ENCODE measurements at places on chromosomes 5 and 9.

GRCh38 chr9:125240649-125240999, 519 bp downstream of the HSPA5 start:
- no peak for DNase-seq

- no peak for DNase-seq
These were observed 1.0 kb downstream of the AGTPBP1 start for GRCh38 chr9:85740787-85741094.

GRCh38 chr5:26690511-26690910, 347.9 kb downstream of the CDH9 start:
- no peak for DNase-seq

GRCh38 chr5:31743678-31744077, 104.7 kb downstream of the PDZD2 start:
- no peak for DNase-seq

GRCh38 chr9:97322105-97322504, 14.6 kb downstream of the CCDC180 start:
- DNase-seq = no peak

DNA sequence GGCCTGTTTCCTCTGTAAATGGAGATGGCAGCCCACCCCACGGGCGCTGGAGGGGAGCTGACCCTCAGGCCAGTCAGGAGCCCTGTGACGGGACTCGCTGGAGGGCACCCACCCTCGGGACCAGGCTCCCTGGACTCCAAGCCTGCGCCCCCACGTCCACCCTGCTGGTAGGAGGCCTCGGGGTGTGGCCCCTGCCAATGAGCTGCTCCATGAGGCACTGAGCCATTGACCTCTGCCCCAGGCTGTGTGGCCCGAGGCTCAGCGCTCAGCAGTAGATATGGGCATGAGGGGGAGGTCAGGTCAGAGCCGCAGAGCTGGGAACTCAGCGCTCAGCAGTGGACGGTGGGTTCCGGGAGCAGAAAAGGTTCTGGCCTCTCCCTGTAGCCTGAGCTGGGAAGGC, 52.3 kb upstream of the EGFL7 start:
- no peak for DNase-seq

GRCh38 chr5:24633715-24634325, 11.0 kb downstream of the CDH10 start:
- DNase-seq = no peak

DNA sequence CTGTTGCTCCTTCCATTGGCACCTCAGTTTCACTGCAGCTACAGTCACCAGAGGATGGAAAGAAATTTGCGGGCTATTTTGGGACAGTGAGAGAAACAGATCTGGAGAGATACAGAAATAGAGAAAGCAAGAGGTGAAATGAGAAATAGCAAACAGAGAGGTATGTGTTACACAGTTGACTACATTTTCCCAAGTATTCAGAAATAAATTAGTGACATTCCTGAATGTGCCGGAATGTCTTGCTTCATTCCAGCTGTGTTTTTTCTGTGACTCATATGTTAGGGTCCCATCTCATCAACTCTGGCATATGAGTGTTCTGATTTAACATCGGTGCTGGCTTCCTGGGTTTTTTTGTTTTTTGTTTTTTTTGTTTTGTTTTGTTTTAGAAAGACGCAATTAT, 63.8 kb upstream of the ZNF462 start:
- DNase-seq = no peak

- DNase-seq = no peak
These were observed 167.1 kb downstream of the PAM start for GRCh38 chr5:102922111-102922720.

- DNase-seq = no peak
These were observed 300.5 kb downstream of the ARL15 start for GRCh38 chr5:54009828-54010227.

- DNase-seq = no peak
These were observed 9.0 kb downstream of the GPR150 start for GRCh38 chr5:95628933-95629332.

GRCh38 chr5:115179394-115180164, 9.9 kb upstream of the TRIM36 start:
- DNase-seq = no peak

GRCh38 chr5:59506285-59506877, 387.1 kb downstream of the PDE4D start:
- DNase-seq = no peak

DNA sequence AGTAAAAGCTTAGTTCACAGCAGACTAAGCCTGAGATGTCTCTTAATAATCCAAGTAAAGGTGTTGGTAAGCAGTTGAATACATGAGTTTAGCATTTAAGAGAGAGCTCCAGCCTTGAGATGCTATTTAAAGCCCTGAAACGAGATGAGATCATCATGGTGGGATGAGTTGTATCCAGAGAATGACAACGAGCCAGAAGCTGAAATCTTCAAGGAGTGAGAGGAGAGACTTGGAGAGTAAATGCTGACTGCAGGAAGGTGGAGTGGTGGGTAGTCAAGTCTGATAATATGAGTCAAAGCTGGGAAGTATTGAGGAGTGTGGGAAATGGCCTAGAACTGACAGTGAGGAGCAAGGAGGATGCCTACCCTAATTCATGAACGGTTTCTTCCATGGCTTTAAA, 53.7 kb downstream of the PLAC8L1 start:
- DNase-seq = no peak

DNA sequence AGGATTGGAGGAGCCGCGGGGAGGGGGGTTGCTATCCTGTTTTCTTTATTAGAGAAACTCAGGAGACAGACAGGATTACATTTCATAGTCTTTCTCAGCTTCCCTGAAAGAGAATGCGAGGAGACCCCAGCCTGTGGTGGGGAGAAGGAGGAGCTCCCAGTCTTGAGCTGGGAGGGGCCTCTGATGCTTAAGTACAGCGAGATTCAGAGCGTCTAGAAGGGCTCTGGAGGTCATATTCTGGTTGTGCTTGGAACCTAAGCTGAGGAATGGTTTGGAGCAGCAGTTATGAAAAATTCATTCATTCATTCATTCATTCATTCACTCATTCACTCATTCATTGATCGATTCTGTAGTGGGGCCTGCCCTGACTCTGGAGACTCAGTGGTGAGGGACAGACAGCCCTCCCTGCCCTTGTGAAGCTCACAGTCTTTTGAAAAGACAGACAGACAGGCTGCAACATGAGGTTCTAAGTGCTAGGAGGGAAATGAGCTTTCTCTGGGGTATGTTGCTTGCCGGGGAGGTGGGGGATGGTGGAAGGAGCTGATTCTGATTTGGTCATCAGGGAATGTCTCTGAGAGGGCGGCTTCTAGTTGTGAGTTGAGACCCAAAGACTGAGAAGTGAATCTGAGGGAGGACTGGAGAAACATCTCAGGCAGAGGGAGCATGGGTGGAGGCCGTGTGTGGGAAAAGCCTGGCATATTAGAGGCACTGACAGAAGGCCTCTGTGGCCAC, 2.5 kb upstream of the SPRY4 start:
- no peak for DNase-seq

GRCh38 chr5:142746532-142747433, 23.4 kb upstream of the ARHGAP26 start:
- no peak for DNase-seq

DNA sequence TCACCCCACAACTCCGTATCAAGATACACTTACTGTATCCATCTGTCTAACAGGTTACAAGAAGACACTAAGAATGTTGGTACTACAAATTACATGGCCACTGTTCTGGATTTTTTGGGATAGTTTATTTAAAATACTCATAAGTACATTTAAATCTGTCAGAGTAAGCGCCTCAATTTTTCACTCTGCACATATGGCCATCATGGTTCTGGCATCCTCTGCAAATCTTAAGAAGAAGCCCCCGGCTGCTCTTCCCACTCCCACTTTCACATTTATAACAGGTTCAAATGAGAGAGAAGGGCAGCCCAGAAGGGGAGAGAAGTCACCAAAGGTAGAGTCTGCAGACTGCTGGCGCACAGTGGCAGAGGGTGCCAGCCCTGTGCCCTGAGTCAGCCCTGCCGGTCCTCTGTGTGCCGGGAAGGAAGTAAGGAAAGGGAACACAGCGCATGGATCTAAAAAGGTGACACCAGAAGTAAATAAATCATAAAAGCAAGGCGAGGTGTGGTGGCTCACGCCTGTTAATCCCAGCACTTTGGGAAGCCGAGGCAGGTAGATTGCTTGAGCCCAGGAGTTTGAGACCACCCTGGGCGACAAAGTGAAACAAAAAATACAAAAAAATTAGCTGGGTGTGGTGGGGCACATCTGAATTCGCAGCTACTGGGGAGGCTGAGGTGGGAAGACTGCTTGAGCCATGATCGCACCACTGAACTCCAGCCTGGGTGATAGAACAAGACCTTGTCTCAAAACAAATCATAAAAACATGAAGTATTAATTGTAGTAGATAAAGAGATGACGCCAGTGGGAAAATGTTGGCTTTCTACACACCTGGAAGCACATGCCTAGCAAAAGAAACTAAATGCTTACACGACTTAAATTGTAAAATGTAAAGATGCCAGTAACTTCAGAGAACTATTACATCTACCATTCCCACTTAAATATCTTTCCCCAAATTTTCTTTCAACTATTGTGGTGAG, 30.0 kb downstream of the RNF130 start:
- DNase-seq = no peak

DNA sequence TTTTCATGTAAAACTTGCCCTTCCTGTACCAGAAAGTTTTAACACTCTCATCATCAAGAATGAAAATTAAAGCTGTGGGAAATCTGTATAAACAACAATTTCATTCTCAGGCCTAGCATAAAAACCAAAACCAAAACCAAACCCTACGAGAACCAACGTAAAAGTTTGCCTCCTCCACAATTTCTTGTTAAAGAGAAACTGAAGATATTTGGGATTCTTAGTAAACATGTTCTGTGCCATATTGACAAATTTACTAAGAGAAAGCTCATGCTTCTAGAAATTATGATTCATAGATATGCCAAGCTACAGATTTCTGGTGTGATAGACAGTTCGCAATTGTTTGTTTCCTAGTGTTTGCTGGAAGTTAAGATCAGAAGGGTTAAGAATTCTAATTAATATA, 801.0 kb upstream of the NUDT12 start:
- DNase-seq = no peak

GRCh38 chr9:89756891-89757537, 152.2 kb downstream of the GADD45G start:
- DNase-seq = no peak

DNA sequence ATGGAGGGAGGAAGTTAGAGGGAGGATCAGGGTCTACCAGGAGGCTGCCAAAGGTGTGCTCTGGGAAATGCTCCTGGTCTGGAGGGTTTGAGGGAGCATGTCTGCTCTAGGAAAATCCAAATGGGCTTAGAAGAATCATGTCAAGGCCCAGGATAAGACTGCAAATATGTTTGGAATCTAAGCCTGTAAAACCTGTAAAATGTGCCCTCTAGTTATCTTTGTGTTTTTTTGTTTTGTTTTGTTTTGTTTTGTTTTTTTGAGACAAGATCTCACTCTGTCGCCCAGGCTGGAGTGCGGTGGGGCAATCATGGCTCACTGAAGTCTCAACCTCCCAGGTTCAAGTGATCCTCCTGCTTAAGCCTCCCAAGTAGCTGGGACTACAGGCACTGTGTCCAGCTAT, 135.4 kb downstream of the FGF1 start:
- no peak for DNase-seq

DNA sequence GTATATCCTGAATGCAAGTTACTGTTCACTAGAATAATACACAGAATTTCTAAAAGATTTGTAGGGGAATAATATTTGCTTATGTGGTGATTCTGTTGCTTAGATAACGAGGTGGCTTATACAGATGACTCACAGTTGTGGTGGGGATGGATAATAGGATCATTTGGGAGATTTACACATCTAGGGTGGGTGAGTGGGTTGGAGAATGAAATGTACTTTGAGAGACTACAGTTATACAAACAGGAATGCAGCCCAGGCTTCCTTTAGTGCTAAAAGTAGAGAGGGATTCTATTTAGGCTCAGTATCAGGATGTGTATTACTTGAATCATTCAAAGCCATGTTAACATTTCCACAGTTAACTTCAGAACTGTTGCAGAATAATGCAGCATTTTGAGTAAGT, 1.8 kb downstream of the CTXN3 start:
- DNase-seq = no peak

GRCh38 chr5:151825445-151825844, 53.7 kb downstream of the G3BP1 start:
- DNase-seq = no peak

GRCh38 chr9:134278974-134279640, 47.1 kb upstream of the RXRA start:
- no peak for DNase-seq
